ENCODE measurements at places on chromosomes 12 and 14. TPM values are rescaled to one million over a fixed set of nuclear protein-coding genes. Genes with fewer than 3 reads are reported as not detected.

Gene CEBPE
- total RNA-seq = not detected

Gene USP5
- 76.4 TPM for total RNA-seq

Gene ART4
- not detected for total RNA-seq

Gene PZP
- not detected for total RNA-seq

Gene ZNF891
- total RNA-seq = 0.24 TPM

Gene ZFHX2
- total RNA-seq = 1.5 TPM

Gene SERPINA10
- total RNA-seq = not detected
